CD4-positive, alpha-beta T cell treated with Interleukin-17A for 1 hour (primary cell): ENCODE measurements at places on chromosomes 13 and 19.

DNA sequence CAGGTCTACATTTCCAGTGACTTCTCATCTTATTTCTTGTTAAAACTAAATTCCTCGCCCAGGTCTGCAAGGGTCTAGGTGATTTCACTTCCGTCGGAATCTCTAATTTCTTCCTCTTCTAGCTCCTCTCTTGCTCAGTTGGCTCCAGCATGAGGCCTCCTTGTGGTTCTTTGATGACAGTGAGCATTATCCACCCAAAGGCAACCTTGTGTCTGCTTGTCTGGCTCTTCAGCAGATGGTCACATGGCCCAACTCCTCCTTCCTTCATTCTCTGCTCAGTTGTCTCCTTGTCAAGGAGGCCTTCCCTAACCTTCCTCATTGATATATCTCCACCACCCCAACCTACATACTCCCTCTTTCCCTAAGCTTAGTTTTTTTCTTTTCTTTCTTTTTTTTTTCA is 1391.4 kb downstream of the EFNB2 start:
- no peak for DNase-seq

DNA sequence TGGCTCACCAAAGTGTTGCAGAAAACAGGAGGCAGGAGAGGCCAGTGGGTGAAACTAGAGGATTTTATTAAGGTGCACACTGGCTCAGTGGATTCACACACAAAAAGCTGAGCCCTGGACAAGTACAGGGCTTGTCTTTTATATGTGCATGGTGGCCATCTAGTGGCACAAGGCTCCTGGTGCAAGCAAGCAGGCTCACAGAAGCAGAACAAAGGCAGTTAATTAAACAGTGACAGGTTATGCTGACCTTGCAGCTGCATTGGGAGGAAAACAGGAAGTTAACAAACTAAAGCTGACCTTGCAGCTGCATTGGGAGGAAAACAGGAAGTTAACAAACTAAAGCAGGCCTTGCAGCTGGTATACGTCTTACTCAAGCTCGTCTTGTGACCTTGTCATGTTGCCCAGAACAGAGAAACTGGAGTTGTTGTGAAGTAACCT is 65.3 kb upstream of the ZNF681 start:
- DNase-seq: peak; percentile 29

- no peak for DNase-seq
Observed at GRCh38 chr19:5099701-5100221, 130.8 kb downstream of the KDM4B start.

GRCh38 chr19:39970425-39970674 is 615 bp upstream of the PSMC4 start:
- no peak for DNase-seq

GRCh38 chr13:95387733-95388207 is 86.5 kb upstream of the ABCC4 start:
- DNase-seq: no peak

DNA sequence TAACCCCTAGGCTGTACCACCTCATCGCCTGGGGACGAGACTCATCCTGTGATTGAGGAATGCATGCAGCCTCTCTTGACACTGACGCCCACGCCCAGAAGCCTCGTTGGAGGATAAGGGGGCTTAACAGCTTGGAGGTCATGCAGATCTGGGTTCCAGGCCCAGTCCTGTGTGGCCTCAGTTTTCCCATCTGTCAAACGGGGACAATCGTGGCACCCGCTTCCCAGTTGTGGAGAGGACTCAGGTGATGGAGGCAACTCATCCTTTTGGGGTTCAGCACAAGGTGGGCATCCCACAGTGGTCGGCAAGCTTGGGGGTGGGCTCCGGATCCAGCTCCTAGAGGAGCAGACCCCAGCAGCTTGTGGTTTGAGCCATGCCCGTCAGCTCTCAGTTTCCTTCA is 1.4 kb upstream of the LGI4 start:
- no peak for DNase-seq

- DNase-seq: no peak
Observed at GRCh38 chr19:4594201-4594600, 34.7 kb upstream of the SEMA6B start.

- DNase-seq: no peak
Observed at GRCh38 chr19:46902402-46902766, 41.6 kb downstream of the ARHGAP35 start.

DNA sequence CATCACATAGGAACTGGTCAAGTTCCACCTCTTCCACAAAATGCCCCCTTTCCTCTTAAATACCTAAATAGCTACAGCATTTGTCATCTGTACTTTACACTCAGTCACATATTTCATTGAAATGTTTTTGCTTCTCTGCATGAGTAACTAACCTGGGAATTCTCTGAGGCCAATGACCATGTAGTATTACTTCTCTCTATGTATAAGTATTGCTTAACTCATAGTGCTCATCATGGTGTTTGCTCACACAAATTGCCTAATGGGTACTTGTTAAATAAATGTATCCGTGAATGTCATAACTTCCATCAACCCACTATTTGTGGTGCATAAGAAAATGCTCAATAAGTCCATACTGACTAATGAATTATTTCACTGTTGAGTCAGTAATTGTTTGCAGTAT is 115.5 kb downstream of the FGF14 start:
- DNase-seq: no peak

- DNase-seq: no peak
Observed at GRCh38 chr13:59510386-59510785, 653.3 kb downstream of the DIAPH3 start.

- peak; percentile 63 for DNase-seq
Observed at GRCh38 chr19:18419699-18420460, 682 bp downstream of the SSBP4 start.

DNA sequence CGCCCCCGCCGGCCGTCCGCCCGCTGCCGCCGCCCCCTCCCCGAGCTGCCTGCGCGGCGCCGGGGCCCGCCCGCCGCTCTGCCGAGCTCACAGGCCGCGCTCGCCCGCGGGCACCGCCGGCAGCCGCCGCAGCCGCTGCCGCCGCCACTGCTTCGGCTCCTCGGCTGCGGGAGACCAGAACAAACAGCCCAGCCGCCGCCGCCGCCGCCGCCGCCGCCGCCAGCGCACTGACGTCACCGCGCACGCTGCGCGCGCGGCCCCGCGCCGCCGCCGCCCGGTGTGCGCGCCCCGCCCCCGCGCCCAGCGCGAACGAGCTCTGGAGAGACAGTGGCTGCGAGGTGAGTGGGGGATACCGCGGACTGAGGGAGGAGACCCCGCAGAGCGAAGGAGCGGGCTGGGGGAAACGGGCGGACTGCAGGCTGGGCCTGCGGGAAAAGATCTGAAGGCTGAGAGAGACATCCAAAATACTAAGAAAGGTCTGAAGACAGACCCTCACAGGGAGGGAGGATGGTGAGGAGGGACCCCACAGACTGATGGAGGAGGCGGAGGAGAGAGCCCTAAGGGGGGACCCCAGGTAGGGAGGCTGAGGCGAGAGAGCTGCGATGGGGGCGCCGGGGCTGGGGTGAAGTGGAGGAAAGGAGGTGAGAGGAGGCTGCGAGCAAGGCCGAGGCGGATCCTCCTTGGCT is at the start of gene BRD4:
Gene BRD4, minus strand, starts transcription at position 229 of the 686 bp plus-strand sequence. CDS start 59,440 bp downstream, outside the sequence.
- DNase-seq: peak; percentile 80

- no peak for DNase-seq
Observed at GRCh38 chr13:80224468-80224867, 116.5 kb downstream of the SPRY2 start.

DNA sequence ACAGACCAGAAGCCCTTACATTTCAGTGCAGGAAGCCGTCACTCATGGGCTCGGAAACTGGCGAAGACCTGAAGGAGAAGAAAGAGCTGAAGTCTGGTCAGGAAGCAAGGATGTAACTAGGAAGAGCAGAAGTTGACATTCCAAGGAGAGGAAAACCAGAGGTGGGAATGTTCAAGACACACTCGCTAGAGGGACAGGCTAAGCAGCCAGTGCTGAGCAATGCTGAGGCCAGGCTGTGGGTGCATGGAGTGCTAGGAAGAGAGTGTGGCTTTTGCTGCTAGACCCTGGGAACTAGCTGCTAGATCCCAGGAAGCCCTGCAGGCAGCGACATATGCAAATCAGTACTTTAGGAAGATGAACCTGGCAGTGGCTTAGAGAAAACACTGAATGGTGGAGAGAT is 12.1 kb upstream of the URAD start:
- no peak for DNase-seq

GRCh38 chr13:20219577-20219976 is 12.5 kb downstream of the GJB6 start:
- no peak for DNase-seq

DNA sequence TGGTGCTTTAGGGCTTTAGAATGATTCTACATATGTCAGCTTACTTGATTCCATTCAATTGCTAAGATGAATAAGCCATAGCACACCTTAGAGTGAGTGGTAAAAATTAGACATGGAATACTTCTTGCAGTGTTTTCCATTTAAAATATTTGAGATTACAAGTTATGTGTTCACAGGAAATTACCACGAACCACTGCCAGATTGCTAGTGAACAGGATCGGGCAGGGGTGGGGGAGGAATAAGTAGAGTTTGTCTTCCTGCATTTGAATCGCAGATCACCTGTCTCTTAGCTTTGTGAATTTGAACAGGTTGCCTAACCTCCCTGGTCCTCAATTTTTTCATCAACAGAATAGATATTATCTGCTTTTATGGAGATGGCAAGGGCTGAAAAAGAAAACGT is 124.6 kb downstream of the GGACT start:
- no peak for DNase-seq

DNA sequence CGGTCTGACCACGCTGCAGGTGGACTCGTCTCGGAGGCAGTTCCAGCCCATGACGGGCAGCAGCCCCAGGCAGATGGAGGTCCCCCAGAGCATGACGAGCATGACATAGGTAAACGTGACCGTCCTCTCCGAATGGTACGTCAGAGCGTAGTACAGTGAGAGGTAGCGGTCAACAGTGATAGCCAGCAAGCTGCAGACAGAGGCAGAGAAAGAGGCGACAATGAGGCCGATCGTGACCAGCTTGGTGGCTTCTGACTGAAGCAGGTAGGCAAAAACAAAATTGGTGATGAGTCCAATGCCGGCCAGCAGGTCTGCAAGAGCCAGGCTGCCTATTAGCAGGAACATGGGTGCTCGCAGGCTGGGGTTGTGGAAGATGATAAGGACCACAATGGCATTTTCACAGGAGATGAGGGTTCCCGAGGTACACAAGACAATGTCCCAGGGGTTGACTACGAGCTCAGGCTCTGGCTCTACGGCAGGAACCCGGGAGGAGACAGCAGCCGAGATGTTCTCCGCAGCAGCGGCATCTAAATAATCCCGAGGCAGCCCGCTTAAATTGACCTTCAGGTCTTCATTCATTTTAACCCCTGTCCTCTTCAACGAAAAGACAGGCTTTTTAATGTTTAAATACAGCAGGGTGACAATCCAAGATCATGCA is 1.2 kb downstream of the GPR12 start:
- no peak for DNase-seq

- DNase-seq: no peak
Observed at GRCh38 chr13:100674572-100674871, at the start of gene TMTC4. Gene TMTC4, minus strand, starts transcription at chr13:100674795. Its CDS starts 4,433 bp downstream, at chr13:100670362.

DNA sequence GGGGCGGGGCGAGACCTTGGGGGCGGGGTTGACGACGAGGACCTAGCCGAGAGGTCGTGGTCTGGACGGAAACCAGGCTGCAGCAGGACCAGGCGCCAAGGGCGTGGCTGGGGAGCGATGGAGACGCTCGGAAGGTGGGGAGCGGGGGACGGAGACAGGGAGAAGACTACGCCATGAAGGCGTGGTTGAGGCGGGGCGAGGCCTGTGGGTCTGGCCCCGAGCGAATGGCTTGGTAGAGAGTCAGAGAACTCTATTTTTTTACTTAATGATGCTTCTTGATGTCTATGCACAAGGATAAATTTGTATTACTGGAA is 674 bp upstream of the FBXL12 start:
- no peak for DNase-seq

DNA sequence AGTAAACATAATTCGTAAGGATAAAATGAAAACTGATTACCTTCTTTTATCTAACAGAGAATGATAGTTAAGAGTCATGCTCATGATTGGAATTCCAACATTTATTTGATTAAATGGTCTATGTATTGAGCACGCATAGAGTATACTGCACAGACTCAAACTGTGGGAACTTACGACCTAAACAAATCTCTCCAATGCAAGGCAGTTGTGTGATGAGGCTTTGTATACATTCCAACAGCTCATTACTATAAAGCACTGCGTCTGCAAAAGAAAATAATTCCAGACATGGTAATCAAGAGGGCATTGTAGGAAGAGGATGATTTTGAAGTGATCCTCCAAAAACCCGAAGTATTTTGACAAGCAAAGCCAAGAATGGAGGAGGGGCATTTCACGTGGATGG is 169.5 kb downstream of the NUFIP1 start:
- no peak for DNase-seq

GRCh38 chr19:9622531-9622930 is 1.5 kb upstream of the ZNF561 start:
- no peak for DNase-seq

GRCh38 chr13:46893221-46893740 is 3.6 kb downstream of the HTR2A start:
- no peak for DNase-seq

GRCh38 chr13:36173571-36174322 is 40.6 kb downstream of the SOHLH2 start:
- DNase-seq: no peak

DNA sequence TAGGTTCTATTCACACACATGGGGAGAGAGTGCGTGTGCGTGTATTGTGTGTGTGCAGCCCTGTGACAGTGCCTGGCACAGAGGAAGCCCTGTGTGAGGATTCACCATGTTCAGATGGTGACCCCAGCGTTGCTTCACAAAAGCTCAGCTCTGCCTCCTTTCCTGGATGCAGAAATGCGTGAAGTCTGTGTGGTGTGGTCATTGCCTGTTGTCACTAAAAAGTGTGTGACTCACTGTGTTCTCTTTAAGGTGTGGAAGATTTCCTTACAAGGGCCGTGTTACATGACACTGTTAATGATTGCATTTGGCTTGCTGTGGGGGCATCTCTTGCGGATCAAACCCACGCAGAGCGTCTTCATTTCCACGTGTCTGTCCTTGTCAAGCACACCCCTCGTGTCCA is 19.5 kb upstream of the DCUN1D2 start:
- no peak for DNase-seq

DNA sequence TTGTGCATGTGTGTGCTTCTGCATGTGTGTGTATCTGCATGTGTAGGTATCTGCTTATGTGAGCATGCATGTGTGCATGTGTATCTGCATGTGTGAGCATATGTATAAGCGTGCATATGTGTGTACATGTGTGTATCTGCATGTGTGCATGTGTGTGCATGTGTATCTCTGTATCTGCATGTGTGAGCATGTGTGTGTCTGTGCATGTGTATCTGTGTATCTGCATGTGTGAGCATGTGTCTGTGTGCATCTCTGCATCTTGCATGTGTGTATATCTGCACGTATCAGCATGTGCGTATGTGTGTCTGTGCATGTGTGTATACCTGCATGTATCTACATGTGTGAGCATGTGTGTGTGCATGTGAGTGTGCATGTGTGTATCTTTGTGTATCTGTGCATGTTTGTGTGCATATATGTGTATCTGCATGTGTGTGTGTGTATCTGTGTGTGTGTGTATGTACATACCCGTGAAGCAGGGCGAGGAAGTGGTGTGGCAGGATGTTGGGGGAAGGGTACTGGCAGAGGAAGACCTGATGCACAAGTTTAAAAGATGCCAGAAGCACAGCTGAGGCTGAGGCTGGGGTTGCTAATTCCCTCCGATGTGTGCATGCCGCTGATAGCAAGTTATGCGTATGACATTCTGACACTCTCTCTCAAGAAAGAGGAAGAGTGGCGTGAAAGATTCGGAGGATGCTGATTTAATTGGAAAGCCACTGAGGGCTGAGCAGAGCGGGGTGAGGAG is 64.2 kb downstream of the TEX29 start:
- no peak for DNase-seq
